Right renal pelvis (tissue), 4 donors: ENCODE measurements at places on chromosomes 4 and X. TPM values are rescaled to one million over a fixed set of nuclear protein-coding genes. Genes with fewer than 3 reads are reported as not detected.

DNA sequence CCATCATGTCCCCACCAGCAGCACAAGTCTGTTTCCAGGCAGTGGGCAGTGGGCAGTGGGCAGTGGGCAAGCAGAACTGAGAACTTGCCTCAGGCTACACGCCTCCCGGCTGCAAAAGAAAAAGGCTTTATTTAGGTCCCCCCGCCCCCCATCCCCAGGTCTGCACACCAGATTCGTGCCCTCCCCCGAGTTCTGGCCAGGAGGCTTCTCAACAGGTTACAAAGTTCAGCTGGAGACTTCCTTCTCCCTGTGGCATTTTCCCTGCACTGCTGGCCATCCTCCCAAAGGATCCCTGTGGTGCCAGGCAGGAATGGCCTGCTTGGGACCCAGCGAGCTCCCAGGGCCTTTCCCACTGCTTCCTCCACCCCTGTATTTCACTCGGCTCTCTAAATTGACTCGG, 97.0 kb upstream of the TRIM2 start:
- no peak for DNase-seq

- no peak for DNase-seq
Measured at GRCh38 chr4:105971036-105971435, 75.8 kb downstream of the NPNT start.

GRCh38 chrX:102593367-102593766, 5.9 kb upstream of the ARMCX5 start:
- no peak for DNase-seq

The PYURF gene
- 137 TPM for polyA plus RNA-seq

DNA sequence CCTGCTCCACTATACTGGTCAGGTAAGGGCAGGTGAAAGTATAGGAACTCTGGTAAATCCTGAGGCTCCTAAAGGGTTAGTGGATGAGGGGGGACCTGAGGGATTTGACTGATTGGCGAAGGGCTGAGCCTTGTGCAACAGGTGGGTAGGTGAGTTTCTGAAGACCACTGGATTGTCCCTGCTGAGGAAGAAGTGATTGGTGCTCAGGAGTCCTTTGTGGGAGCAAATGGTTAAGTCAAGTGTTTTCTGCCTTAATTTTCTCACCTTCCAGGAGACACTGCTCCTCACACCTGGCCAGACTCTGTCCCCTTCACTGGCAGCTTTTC, 156.6 kb downstream of the AMMECR1 start:
- DNase-seq, result no peak

GRCh38 chr4:113106108-113106507, 56.7 kb downstream of the ANK2 start:
- DNase-seq, result no peak

The CDKL2 gene
- 13.5 TPM for polyA plus RNA-seq

The PFKFB1 gene
- 0.41 TPM for polyA plus RNA-seq

- no peak for DNase-seq
Measured at GRCh38 chr4:98493296-98493695, 165.1 kb downstream of the TSPAN5 start.

GRCh38 chr4:8913858-8914460, 42.3 kb upstream of the HMX1 start:
- no peak for DNase-seq

DNA sequence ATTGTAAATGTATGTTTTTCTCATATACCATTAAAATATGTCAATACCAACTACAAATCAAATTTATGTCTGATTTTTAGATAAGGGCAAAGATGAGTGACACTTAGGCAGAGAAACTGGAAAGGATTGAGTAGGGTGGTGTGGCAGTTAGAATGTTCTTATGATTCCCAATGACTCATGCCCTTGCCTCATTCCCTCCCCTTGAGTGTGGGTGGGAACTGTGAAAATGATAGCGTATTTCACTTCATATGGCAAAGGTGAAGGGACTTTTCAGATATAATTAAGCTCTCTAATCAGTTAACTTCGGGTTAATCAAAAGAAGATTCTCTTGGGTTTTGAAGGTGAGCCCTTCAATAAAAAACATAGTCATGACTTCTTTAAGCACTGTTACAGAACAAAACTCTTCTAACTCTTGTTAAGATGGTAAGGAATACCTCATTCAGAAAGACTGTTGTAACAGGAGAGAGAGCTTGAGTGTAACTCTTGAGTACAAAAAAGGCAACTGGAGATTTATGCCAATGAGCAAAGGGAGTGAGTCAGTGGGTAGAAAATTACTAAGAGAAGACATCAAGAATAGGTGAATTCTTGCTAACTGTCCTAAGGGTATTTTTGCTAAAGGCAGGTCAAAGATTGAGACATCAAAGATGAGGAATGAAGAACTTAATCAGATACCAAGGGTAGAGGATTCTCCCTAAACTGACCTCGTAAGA, 329.5 kb downstream of the KCTD8 start:
- no peak for DNase-seq

The EVC2 gene
- polyA plus RNA-seq, result 9.1 TPM

DNA sequence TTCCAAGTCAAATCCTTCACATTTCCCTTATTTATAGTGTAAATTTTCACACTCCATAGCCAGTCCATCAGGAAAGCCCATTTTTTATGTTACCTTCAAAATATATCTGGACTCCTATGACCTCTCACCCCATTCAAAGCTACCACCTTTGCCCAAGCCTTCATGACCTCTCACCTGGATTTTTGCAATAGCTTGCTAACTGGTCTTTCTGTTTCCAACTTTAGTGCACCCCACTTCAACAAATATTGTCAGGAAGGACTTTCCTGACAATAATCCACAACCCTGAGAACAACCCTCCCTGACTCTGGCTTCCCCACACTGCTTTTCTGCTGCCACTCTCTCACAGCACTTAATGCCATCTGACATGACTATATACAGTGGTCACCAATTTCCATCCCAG, 33.4 kb downstream of the ASIC5 start:
- no peak for DNase-seq

DNA sequence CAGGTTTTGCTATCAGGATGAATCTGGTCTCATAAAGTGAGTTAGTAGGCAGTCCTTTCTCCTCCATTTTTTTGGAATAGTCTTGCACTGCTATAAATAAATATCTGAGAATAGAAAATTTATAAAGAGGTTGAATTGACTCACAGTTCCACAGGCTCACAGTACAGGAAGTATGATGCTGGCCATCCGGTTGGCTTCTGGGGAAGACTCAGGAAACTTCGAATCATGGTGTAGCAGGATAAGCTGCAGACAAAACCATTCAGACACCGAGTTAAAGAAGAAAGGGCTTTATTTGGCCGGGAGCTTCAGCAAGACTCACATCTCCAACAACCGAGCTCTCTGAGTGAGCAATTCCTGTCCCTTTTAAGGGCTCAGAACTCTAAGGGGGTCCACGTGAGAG, 348.2 kb downstream of the KCTD8 start:
- no peak for DNase-seq

The ADAM29 gene
- polyA plus RNA-seq, result 0.01 TPM

GRCh38 chrX:10112510-10112909, 44.3 kb upstream of the CLCN4 start:
- DNase-seq, result no peak

The GABRA4 gene
- polyA plus RNA-seq, result 0.13 TPM

DNA sequence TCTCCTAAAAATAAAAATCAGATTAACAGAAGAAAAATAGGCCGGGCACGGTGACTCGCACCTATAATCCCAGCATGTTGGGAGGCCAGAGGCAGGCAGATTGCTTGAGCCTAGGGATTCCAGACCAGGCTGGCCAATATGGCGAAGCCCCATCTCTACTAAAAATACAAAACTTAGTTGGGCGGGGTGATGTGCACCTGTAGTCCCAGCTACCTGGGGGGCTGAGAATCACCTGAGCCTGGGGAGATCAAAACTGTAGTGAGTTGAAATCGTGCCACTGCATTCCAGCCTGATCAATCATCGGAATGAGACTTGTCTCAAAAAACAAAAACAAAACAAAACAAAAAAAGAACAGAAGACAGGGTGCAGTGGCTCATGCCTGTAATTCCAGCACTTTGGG, 32.8 kb upstream of the NOCT start:
- DNase-seq, result no peak

The NSG1 gene
- 5.4 TPM for polyA plus RNA-seq

- DNase-seq, result no peak
Measured at GRCh38 chr4:184348311-184349233, 125.8 kb downstream of the IRF2 start.

The PHKA1 gene
- polyA plus RNA-seq, result 5.4 TPM

DNA sequence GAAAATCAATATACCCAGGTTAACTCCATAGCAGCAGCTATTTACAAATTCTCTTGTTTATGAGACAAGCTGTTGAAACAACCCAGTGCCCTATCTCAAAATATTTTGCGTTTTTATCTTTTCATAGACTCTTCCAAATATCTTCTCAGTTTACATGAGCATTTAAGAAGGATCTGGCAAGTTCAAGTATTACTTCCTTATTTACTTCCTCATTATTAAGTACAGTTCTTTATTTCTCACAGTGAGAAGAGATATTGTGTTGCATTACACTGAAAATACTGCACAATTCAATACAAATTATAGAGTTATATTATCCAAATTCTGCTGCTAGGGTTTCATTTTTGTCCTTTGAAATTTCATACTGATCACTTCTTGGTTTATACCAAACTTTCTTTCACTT, 43.6 kb upstream of the UCP1 start:
- no peak for DNase-seq

- no peak for DNase-seq
Measured at GRCh38 chr4:38976308-38976707, 55.9 kb downstream of the TMEM156 start.

The NAP1L3 gene
- 15.6 TPM for polyA plus RNA-seq

DNA sequence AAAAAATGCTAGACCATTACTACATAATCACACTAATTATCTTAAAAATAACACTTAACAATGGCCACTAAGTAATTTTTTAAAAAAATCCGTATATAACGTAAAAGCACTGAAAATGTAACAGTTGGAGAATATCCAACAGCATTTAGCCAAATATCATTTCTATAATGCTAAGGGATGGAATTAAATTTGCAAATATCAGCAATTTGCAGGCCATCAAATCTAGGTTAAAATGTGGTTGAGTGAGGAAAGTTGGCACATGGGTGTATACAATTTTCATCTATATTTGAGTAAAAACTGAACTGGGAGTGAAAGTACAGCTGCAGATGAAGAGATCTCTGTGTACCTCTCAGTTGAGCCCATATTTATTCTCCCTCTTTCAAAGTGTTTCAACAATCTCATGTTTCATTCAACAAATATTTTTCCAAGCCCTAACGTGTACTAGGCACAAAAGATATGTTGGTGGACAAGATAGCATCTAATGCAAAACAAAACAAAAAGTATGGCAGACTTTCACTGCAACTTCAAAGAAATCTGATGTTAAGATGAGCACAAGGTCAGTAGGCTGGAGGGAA, 63.0 kb downstream of the MBNL3 start:
- no peak for DNase-seq

- DNase-seq, result no peak
Measured at GRCh38 chr4:165711436-165711835, 161.6 kb upstream of the TLL1 start.
